ENCODE measurements at places on chromosomes 13 and 19.

DNA sequence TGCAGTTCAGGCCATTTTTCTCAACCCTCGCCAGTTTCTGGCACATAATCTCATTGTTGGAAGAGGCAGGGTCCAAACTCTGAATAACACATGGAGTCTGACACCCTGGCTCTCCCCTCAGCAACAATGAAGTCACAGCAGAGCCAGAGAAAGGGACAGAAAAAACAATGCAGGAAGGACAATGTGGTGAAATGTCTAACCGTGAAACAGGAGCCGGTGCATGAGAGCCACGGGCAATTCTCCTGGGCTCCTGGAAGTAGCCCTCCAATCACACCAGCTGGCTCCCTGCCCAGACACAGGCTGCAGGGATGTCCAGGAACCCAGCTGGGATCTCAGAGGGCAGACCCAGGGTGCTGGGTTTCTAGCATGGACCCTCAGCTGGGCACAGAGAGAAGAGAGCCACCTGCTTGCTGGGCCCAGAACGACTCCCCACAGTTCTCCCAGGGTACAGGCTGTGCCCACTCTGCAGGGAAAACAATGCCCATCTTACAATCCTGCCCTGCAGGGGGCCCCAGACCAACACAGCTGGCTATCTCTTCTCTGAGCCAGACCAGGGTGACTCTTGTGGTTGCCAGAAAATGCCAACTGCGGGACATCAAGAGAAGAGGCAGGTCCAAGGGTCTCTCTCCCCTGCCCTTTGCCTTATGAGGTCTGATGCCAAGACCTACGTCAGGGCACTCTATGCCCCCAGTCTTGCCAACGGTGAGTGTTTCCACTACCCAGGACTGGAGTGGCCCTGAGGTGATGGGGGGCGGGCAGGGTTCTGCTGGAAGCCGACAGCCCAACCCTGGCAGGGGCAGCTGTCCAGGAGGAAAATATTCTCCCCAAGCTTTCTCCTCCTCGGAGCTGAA lies 64.5 kb downstream of the CEBPG start:
- DNase-seq = no peak

GRCh38 chr19:7787141-7787540 lies 24.1 kb downstream of the CLEC4M start:
- no peak for DNase-seq

DNA sequence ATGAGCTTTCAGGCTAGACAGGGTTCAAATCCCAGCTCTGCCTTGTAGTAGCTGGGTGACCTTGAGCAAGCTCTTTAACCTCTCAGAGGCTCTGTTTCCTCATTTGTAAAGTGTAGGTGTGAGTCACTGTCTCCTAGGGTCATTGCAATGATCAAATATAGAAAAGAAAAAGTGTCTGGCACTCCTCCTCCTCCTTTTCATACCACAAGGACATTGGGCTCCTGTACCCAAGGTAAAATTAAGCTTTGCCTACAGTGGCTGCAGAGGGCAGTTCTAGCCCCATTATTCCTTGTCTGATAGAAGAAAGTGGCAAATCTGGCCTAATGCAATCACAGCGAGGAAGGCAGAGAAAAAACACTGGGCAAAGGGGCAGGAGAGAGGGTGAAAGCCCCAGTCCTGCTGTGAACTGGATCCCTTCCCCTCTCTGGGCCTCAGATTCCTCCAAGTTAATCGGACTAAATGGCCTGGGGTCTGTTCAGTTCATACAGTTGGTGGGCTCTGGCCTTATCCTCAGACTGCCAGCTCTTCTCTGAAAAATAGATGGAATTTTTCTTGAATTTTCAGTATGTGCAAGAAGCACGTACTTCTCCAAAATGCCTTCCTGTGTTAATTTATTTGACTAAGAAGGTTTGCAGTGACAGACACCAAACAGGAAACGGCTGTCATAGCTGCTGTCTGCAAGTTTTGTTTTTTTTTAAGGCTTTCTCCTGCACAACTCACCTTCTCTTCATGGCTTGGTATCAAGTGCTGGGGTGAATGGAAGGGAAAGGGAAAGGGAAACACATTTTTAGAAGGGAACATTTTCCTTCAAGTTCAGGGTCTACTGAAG lies 35.3 kb downstream of the RGCC start:
- DNase-seq = no peak

- DNase-seq = no peak
These were observed 529.3 kb upstream of the SPRY2 start for GRCh38 chr13:80870186-80870585.

DNA sequence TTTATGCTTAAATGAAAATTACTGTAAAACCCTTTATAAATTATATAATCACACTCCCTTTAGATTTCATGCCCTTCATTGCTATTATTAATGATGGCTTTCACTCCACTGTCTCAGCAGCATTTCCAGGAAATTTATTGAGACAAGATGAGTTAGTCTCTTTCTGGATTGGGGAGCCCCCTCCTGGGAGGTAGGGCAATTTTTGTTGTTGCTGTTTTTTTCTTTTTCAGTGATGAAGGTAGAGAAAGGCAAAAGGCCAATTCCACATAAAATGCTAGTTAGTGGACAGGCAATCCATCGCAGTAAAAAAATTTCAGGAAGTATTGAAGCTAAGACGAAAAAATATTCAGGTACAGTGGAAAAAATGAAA lies 80.2 kb downstream of the TEX26 start:
- peak; percentile 40 for DNase-seq

- DNase-seq = no peak
These were observed 281.4 kb downstream of the LHFPL6 start for GRCh38 chr13:39321574-39321973.

- no peak for DNase-seq
These were observed 924 bp downstream of the RGCC start for GRCh38 chr13:41458187-41458760.

GRCh38 chr13:46008631-46009030 lies 43.9 kb downstream of the ZC3H13 start:
- DNase-seq = no peak

DNA sequence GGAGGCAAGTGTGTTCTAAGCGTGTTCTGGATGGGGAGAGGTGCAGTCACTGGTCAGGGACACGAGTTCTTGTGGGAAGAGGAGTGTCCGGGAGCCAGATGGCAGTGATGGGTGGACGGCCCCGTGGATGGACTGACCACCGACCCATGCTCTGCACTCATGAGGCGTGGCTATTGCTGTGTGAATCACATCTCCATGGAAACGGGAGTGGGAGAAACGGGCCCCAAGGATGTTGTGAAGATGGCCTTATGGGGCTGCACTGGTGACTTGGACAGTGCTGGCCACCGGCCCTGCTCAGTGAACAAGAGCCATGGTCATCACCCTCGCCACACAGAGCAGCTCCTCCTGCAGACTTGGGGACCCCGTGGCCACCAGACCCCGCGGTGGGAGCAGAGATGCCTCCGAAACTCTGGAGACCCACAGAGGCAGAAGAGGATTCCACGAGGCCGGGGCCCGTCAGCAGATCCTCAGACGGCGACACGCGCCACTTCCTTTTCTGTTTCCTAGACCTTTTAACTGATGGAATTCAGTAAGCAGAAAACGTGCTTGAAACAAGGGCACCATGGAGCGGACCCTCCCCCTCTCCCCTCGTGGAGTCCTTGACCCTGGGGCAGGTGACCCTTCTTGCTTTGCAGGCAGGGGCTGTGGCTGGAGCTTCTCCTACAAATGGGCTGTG lies 47.5 kb downstream of the GAS6 start:
- no peak for DNase-seq

- no peak for DNase-seq
These were observed 1193.8 kb downstream of the SLITRK1 start for GRCh38 chr13:82688400-82688994.

- no peak for DNase-seq
These were observed 865.1 kb downstream of the EFNB2 start for GRCh38 chr13:105670179-105670990.

GRCh38 chr19:50155520-50156109 lies 7.5 kb downstream of the IZUMO2 start:
- DNase-seq = no peak

GRCh38 chr13:73212482-73212881 lies 153.7 kb downstream of the KLF5 start:
- no peak for DNase-seq

GRCh38 chr19:46515879-46516350 lies 20.2 kb upstream of the PNMA8B start:
- DNase-seq = peak; percentile 33

- DNase-seq = no peak
These were observed 140.9 kb downstream of the NDFIP2 start for GRCh38 chr13:79621902-79622301.

All from fibroblast of skin of abdomen (primary cell).